ENCODE measurements at places on chromosomes 3 and 15.

GRCh38 chr3:106707347-106707746, 669.9 kb upstream of the CCDC54 start:
- DNase-seq = no peak

GRCh38 chr15:34185666-34186065, 24.2 kb downstream of the KATNBL1 start:
- no peak for DNase-seq

- peak; percentile 94 for DNase-seq
These were observed at the start of gene VIPR1 for GRCh38 chr3:42502429-42503250. Gene VIPR1, plus strand, starts transcription at chr3:42502643. Its CDS starts 93 bp downstream, at chr3:42502736.

- DNase-seq = no peak
These were observed 13.7 kb downstream of the C3orf62 start for GRCh38 chr3:49263159-49263889.

DNA sequence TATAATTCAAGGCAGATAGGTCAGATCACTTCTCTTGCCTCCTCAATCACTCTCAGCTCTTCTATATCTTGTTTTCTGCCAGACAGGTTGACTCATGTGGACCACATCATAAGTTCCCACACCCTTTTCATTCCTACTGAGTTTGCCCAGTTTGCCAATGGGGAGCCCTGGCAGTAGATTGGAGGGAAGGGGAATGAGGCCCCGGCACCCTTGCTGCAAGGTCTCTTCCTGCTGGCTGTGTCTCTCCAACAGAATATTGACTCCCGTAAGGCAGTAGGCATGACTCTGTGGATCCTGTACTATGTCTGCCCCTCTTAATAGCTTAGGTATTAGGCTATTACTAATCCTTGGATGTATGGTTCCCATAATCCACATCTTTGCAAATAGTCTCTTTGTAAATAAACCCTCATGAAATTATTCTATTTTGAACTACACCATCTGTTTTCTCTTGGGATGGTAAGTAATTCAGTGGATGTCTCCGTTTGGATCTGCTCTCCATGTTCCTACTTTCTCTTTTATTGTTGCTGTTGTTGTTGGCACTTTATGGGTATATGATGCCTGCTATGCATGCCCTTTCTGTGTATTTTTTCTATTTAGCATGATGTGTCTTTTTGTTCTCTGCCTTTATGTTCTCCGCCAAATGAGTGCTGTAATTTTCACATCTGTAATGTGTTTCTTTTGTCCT, 65.5 kb upstream of the DCBLD2 start:
- DNase-seq = no peak

DNA sequence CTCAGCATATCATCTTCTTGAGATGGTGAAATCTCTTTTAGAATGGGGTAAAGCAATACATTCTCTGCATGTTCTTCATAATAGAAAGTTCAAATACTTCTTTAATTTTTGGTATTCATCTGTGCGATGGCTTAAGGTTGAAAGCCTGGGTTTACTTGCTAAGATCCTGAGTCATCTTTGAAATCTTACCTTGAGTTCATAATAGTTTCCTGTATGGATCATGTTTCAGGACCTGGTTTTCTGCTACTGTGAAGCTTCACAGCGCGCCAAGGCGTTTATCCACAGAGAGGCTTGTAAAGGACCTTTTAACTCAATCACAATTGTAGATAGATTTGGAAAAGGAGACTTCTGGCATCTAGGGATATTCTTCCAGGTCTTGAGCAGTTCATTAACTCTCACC, 39.0 kb downstream of the MED12L start:
- no peak for DNase-seq

DNA sequence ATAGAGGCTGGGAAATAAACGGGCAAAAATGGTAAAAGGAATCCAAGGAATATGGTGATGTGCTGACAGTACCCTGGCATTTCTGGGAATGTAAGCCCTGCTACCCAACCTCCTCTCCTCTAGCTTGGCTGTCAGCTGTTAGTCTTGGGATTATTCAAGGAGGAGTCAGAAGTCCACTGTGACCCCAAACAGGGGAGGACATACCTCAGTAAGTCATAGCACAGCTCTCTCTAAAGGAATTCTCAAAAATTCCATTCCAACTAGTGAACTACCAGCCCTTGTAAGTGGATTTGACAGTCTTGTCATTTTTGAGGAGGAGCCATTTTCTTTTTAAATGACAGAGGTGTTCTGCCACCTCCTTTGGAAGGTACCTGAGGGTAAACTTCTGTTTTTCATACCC, 207.5 kb downstream of the PDCD6IP start:
- DNase-seq = no peak

DNA sequence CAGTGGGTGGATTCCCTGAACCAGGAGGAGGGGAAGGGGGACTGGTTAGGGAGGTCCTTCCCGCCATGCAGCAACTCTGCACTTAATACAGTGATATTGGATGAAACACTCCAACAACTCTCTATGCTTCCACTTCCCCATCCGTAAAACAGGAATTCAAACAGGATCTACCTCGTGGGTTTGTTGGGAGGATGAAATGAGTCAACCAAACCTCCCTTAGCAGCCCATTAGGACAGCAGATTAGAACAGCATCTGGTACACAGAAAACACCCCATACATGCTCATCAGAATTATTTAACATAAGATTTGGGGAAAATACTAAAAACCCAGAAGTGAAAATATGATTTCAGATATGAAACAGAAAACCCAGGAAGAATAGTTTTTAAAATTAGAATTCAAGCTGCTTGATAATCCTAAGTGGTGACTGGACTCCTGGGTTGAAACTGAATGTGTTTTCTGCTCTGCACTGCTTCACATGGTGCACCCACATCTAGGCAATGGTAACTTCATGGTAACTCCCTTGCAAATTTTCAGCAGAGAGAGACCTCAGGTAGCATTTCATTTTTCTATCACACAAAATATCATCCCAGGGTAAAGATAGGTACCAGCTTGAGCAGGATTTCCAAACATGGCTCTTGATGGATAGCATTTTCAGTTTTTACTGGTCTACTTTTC, 326.8 kb upstream of the FRG2C start:
- no peak for DNase-seq

- no peak for DNase-seq
These were observed 9.1 kb downstream of the CHD2 start for GRCh38 chr15:92909136-92909781.

DNA sequence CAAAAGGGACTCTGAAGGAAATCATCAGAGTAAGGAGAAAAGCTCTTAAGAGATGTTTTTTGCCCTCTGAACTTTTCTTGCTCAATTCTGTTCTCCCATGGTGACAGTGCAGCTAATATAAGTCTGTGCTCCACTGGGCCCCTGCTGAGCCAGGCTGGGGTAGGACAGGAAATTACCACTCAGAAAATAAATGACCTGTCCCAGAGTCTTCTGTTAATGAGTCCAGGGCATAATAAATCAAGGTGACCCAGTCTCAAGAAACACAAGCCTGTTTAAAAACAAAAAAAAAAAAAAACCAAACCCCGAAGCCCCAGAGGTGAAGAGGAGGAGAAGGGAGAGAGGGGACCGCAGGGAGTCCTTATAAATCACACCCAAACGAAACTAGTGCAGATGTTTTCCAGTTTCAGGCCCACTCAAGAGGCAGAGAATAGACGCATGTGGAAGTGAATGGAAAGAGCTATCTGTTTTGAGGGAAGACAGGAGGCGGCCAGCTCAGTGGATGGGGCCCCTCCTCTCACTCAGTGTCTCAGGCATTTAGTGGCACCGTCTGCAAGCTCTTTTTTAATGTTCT, 59.8 kb upstream of the BOC start:
- DNase-seq = no peak

DNA sequence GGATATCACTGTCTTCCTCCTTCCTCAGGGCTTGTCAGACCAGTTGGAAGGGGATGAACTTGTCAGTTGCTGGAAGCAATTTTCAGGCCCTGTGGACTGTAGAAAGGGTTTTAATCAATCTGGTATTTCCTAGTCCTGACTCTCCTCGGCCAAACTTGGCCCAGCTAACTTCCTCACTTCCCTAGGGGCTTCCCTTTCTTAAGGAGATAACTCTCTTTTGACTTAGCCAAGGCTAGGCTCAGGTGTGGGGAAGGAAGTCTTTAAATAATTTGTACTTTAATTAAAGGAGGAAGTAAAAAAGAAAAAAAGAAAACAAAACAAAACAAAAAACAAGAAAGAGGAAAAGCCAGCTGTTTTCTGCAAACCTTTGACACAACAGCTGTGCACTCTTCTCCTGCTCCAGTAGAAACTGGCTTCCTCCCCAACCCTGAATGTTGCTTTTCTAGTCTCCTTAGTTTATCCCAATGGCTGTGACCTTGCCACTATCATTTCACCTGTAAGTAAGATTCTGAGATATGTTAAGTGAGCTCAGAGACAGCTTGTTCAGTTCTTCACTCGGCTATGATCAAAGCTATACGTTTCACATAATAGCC, 53.0 kb upstream of the ST3GAL6 start:
- DNase-seq = no peak

DNA sequence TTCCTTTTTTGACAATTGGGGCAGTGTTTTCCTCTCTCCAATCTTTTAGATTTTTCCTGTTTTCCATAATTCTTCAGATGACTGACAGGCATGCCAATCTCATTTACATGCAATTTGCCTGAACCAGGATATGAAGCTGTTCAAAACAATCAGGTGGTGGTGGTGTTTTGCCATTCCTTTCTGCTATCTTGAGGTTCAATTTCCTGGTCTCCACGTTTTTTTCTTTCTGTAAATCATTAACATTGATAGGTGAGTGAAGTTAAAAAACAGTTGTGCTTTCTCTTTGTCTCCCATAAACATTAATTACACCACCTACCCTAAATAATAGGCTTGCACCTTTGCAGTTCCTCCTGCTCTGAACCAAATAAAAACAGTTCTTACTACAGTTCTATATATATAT, 49.1 kb downstream of the C2CD4A start:
- DNase-seq = no peak

DNA sequence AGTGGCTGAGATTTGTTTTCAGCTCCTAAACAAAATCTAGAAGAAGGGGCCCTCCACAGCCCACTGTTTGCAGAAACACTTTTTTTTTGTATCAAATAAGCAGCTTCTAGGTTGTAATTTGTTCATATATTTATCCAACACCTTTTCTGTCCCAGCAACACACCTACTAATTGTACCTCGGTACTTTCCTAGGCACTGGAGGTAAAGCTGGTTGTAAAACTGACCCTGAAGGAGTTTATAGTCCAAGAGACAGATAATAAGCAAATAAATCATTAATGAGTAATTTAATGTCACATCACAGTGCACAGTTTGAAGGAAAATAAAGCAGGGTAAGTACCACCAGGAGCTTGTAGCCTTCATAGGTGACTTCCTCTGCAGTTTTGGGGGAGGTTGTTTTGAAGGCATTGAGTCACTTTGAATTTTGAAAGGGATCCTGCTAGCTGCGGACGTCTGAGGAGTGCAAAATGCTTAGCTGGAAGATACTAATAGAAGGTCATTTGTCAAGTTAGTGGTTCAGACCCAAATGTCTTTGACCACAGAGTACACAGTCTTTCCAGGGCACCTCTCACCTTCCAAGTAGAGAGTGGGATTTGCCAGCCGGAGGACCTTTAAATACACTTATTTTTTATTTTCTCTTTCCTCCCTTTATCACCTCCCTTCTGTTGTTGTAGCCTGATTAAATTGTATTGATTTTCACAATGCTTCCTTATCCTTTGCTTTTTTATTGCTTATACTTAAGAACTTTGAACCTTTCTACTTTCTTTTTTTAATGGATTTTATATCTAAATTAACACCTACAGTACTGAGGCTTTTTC, 53.8 kb downstream of the CMSS1 start:
- no peak for DNase-seq

DNA sequence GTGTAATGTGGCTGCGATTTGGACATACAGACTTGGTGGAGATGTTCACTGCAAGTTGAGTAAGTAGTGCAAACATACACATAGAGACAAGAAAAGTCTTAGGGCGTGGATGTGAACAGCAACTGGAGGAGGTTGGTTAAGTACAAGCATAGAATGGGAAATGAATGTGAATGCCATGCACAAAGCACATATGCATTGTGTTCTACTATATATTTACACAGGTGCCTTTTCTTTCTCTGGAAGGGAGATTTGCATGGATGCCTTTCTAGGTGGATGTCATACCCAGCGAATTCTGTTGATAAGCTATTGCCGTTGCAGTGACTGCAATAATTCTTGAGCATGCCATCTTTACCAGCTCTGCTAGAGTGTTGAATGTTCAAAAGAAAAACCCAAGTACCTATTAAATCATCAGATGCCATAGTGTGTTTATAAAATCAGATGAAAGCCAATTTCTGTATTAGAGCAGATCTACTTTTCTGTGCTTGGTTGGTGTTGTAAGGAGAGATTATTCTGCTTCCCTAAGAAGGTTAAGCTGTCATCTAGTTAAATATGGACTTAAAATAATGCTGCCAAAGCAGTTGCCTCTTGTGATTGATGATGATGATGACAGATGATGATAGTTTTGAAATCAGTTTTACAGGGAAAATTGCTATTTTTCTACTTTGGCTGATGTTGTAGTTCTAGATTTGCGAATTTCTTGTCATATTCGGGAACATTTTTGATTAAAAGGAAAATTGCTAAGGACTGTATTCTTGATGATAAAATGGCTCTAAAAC, 148.4 kb downstream of the CNTN4 start:
- no peak for DNase-seq

DNA sequence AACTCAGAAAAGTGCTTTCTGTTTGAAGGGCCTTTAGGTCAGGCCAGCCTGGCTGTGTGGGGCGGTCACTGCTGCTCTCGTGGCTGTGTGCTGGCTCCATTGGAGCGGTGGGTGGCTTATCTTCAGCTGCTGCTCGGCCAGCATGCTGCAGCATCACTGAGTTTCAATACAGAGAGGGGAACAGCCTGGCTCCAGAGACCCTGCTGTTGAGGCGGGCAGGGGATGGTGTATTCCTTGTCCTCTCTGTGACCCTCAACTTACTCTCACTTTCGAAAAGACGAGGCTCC, 248.5 kb upstream of the ONECUT1 start:
- no peak for DNase-seq

GRCh38 chr3:525415-525814, 328.9 kb downstream of the CHL1 start:
- DNase-seq = no peak

GRCh38 chr3:37949866-37950265, 40.7 kb upstream of the VILL start:
- no peak for DNase-seq

GRCh38 chr15:50256188-50257041, 9.1 kb downstream of the HDC start:
- DNase-seq = no peak

DNA sequence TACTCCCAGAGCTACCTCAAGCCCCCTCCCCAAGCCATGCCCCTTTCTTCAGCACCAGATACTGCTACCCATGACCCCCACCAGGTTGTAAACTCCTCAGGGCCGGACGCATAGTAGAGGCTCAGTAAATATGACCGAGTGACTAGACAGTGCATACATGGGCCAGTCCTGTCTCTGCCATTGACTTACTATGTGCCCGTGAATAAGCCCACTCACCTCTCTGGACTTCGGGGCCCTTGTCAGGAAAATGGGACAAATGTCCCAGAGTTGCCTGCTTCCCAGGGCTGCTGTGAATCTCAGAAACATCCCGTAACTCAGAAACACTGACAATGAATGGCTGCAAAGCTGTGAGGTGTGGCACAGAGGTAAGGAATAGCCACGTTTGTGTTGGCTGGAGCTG, 48.2 kb upstream of the FGD5 start:
- DNase-seq = no peak
